NB4 (cell line): ENCODE measurements at places on chromosomes 2 and 18.
A peak's percentile ranks its signal among the peaks of the same experiment; 100 is the strongest.

GRCh38 chr2:205189301-205189700 is 493.0 kb upstream of the NRP2 start:
- no peak for DNase-seq

DNA sequence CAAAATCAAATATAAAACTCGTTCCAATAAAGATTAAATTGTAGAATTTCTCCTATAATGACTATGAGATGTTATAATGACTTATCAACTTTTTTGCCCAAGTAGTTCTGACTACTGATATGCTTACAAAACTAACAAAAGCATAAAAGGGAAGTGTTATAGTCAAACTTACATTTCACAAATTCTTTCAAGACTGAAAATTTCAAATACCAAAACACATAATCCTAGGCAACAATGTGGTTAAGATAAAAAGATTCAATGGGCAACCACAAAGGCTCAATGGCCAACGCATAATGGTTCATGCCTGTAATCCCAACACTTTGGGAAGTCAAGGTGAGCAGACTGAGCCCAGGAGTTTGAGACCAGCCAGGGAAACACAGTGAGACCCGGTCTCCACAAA is 135.7 kb downstream of the USP34 start:
- DNase-seq = no peak

- DNase-seq = no peak
Measured at GRCh38 chr2:180169474-180169873, 162.4 kb upstream of the CWC22 start.

- DNase-seq = no peak
Measured at GRCh38 chr2:28543316-28544035, 47.6 kb downstream of the PLB1 start.

DNA sequence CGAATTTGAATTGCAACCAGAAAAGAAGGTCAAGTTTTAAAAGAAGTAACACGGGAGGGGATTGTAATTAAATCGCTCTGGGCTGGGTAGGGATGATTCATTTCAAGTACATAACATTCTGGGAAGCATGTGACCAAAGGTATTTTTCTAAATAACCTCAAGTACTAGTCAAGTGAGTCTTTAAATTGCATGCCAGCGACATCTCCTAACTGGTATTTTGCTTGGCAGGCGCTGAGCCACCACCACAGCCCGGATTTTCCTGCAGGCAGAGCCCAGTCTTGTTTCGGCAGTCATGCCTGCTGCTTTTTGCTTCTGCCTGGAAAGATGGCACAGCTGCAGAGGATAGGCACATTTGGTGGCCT is 33.7 kb upstream of the NPAS2 start:
- DNase-seq = no peak

DNA sequence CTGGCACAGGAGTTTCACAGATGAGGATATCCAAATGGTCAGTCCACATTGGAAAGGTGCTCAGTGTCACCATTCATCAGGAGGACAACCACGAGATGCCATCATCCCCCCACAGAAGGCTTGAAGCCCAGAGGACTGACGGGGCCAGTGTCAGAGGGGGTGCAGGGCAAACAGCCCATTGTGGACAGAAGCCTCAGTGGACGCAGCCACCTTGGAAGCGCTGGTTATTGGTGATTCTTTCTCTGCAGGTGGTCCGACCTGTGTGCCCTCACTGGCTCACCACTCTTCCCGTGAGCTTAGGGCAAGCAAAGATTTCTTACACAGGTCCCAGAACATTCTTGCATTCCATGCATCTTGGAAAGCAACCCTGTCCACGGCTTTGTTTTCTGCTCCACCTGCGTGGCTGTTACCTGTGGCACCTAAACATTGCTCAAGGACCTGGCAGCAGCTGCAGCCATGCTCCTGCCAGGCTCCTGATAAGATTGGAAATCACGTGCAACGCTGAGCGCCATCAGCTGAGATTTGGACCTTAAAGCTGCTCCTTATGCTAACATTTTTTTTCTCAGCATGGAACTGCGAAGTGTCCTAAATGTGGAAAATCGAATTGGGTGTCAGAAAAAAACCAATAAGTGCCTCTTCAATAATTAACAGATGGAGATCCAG is 110.9 kb upstream of the CTDP1 start:
- no peak for DNase-seq

GRCh38 chr2:171529914-171530313 is 7.6 kb downstream of the CYBRD1 start:
- DNase-seq = peak; percentile 49

GRCh38 chr2:3460831-3461800 is 58.2 kb downstream of the ADI1 start:
- no peak for DNase-seq

DNA sequence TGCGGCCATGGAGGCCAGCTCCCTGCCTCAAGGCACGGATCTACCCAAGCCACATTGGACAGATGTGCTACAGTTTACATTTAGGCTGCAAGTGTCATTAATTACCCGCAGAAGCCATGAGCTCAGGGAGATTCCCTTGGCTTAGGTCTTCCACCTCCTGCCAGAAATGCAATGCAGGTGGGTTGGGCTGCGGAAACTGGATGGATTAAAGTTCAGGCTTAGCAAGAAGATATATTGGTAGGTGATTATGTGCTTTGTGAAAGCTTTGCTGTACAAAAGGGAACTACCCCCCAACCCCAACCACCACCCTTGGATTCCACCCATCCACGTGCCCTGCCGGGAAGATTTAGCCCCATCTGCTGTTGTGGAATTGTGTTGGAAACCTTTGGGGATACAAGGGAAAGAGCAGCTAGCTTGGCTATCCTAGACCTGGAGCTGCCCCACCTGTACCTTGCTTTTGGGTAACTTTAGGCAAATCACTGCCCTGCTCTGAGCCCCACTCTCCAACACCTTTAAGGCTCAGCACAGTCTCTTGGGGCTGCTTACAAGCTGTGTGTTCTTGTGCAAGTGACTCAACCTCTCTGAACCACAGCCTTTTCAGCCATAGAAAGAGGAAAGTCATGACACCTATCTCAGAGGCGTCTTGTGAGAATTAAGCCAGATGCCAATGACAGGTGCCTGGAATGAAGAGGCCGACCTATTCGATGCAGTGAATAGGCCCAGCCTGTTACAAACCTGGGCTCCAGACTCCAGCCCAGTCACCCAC is 141.6 kb upstream of the GLI2 start:
- DNase-seq = no peak

GRCh38 chr2:58698620-58699019 is 457.5 kb upstream of the FANCL start:
- no peak for DNase-seq

- DNase-seq = no peak
Measured at GRCh38 chr18:48284743-48285142, 124.4 kb downstream of the ZBTB7C start.

- no peak for DNase-seq
Measured at GRCh38 chr18:28735731-28736130, 558.8 kb upstream of the CDH2 start.

- no peak for DNase-seq
Measured at GRCh38 chr2:240879105-240879504, 10.5 kb downstream of the AGXT start.

GRCh38 chr2:190781604-190782198 is 98.9 kb upstream of the GLS start:
- DNase-seq = peak; percentile 80

DNA sequence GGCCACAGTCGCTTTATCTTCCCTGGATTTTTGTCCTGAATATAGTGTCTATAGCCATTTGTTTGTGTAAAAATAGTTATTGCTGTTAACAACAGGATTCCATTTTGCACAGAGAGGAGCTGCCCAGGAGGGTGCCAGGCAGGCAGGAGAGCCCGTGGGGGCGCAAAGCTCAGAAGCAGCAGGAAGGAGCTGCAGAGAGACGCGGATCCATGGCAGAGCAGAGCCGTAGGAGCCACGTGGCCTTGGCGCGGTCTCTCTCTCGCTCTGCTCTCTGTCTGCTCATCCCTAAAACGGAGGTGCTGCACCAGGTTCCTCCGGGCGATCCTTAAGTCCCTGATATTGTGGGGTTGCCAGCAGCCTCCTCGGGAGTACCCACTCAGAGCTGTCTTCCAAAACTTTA is 185.3 kb upstream of the MYT1L start:
- DNase-seq = no peak
